ENCODE measurements at places on chromosomes 5 and 9.

DNA sequence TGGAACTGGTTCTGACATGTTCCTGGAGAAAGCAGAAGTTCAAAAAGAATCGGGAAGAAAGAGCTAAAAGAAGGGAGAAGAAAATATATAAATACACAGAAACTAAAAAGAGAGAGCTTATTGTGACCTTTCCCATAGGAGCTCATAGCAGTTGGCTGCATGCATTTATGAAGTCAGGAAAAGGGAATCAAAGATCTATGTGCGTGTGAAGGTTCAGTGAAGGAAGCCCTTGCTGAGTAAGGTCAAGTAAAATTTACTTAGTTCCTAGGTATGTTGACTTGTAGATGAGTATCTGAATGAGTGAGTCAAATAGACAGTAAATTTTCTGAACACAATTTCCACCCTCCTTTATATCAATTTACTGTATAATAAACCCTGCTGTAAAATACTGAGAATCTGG lies 632.5 kb downstream of the SLCO4C1 start:
- no peak for DNase-seq

DNA sequence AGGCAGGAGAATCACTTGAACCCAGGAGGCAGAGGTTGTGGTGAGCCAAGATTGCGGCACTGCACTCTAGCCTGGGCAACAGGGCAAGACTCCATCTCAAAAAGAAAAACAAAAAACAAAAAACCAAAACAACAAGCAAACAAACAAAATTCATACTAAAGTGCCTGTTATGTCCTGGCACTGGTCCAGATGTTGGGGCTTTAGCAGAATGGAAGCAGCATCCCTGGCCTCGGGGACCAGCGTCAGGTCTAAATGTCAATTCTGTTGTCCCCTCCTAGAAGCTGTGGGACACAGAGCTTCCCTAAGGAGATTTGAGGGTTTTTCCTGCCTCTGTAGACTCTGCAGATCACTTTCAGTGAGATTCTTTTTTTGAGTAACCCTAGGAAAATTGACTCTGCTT lies 26.2 kb downstream of the PPARGC1B start:
- DNase-seq, result no peak

DNA sequence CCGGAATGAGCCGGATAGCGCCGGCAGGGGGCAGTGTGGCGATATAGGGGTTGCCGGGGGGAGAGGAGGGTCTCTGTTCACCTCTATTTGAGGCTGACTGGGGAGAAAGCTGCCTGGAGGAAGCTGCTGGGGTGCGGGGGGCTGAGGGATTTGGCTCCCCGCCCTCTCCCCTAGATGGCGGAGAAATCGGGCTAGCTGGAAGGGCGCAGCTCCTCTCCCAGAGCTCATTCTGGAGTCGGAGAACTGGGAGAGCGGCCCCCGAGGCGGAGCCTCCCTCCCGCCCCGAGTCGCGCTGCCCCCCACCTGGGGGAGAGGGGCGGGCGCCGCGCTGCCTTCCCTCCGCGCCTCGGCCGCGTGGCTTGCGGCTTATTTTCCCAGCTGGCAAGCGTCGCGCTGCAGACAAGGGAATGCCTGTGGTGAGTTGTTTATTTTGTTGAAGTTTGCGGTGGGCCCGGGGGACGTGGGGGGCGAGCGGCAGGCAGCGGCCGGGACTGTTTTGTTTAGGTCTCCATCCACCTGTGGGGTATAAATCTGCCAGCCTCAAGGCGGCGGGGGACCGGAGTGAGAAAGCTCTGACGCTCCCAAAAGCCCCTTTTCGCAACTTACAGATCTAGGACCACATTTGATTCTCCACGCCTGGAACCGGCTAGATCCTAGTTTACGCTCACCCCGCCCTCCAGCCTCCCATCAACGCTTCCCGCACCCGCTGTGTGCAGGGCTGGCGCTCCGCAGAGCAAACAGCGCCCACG lies 4.1 kb upstream of the RGMB start:
- no peak for DNase-seq

DNA sequence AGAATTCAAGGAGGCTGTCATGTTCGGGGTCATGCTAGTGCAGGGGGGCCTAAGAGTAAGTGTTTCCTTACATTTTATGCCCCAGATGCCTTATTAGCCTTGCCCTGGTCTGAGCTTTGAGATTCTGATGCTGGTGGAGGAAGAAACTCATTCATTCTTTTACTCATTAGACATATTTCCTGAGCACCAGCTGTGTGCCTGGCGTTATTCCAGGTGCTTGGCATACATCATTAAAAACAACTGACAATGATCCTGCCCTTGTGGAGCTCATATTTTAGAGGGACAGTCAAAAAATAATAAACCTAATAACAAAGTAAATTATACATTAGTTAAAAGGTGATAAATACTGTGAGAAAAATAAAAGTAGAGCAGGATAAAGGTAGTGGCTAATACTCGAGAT lies 138.9 kb upstream of the SGCD start:
- no peak for DNase-seq

- DNase-seq, result no peak
These were observed 128.8 kb upstream of the PANK3 start for GRCh38 chr5:168707716-168708695.

- DNase-seq, result no peak
These were observed 634.8 kb upstream of the FAM174A start for GRCh38 chr5:99900302-99900852.

DNA sequence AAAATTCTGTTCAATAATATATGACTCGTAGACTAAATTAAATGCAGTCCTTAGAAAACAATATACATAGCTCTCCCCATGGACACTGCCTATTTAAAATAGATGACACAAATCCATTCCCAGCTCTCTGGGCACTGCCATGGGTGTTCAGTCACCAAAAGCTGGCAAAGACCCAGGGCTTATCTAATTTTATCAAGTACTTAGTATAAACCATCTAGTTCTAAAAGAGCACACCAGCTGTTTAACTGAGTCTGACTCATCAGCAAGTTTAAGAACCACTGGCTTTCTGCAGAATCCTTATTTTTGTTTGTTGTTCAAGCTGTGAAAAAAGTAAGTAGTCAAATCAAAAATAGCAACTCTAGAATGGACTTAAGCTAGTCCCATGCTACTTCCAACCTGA lies 107.6 kb downstream of the PLPP1 start:
- DNase-seq, result no peak

DNA sequence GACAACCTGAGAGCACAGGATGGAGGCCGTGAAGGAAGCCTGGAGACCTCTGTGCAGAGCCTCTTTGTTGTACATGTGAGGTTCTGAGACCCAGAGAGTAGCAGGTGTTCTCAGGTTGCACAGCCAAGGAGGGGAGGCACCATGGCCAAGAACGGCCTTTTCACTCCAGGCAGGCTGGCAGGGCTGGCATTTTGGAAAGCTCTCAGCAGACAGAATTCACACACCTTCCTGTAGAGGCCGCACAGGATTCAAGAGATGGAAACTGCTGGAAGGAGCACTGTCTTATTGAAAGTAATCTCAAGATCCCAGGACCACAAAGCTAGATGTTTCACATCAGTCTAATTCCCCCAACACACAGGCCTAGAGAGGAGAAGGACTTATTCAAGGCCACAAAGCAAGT lies 52.8 kb upstream of the XPA start:
- DNase-seq, result no peak

DNA sequence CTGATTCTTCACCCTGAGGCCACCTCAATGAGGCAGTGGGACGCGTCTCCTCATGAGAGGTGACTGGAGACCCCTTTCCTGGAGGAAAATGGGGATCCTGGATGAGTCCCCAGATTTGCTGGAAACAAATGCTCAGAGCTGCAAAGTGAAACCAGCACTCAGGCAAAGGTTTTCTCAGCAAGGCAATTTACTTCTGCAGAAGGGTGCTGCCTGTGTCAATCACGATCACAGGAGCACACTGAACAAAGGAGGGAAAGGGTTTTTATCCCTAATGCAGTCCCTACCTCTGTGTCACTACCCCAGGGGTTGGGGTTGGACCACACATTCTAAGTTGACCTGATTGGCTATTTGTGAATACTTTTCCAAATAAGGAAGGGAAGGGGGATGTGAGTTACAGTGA lies 69.9 kb upstream of the CDK20 start:
- DNase-seq, result no peak

DNA sequence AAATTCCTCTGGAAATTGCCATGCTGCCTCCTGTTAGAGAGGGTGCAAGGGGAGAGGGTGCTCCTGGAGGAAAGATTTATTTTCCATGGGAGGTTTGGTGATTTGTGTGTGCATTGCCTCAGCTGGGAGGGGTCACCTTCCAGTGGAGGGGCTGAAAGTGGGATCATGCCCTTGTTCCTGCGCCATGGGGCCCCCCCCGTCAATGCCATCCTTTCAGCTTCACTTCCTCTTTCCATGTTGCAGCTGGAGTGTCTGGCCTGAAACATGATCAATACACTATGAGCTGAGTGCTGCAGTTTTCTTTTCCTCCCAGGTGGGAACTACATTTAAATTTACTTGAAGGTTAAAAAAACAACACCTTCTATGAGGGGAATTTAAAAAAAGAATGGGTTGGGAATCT lies 176.8 kb downstream of the MELK start:
- DNase-seq, result no peak

- DNase-seq, result no peak
These were observed 26.7 kb downstream of the POLR1E start for GRCh38 chr9:37512437-37512836.

- no peak for DNase-seq
These were observed 15.2 kb upstream of the LHX3 start for GRCh38 chr9:136220017-136220729.

DNA sequence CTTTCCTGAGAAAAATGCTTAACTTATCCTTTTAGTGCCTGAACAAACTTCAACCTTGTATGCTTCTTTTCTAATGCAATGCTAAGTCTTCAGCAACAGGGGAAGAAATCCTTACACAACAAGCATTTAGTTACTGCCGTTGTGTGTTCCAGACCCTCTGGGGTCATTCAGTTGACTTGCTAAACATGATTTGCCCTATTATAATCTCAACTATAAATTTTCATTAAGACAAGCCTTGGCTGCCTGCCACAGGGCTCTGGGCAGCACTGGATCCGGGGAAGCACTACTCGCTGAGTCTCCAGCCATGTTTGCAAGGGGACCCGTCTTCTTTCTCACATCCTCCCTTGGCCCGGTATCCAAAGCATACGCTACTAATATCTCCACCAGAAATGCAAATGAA lies 58.1 kb downstream of the PTCH1 start:
- no peak for DNase-seq
